Activated CD4-positive, alpha-beta T cell treated with anti-CD3 and anti-CD28 coated beads for 36 hours (primary cell): ENCODE measurements at places on chromosomes 7 and 10. TPM values are rescaled to one million over a fixed set of nuclear protein-coding genes. Genes with fewer than 3 reads are reported as not detected.

C10orf90 gene
- not detected for total RNA-seq

ANXA8L1 gene
- not detected for total RNA-seq

- no peak for DNase-seq
These were observed 78.2 kb upstream of the IFRD1 start for GRCh38 chr7:112372101-112372500.

- no peak for DNase-seq
These were observed 1162.9 kb downstream of the CNTNAP2 start for GRCh38 chr7:147279514-147279913.

- peak; percentile 72 for DNase-seq
These were observed 1.9 kb upstream of the PLAU start for GRCh38 chr10:73908853-73909539.

- peak; percentile 66 for DNase-seq
These were observed 1.3 kb downstream of the VSIR start for GRCh38 chr10:71771821-71772617.

- DNase-seq = no peak
These were observed 10.4 kb downstream of the RAPGEF5 start for GRCh38 chr7:22346383-22347107.
